ENCODE measurements at places on chromosomes 2 and 18. TPM values are rescaled to one million over a fixed set of nuclear protein-coding genes. Genes with fewer than 3 reads are reported as not detected.
A peak's percentile ranks its signal among the peaks of the same experiment; 100 is the strongest.

SETBP1 gene
- polyA plus RNA-seq: 3.7 TPM

DNA sequence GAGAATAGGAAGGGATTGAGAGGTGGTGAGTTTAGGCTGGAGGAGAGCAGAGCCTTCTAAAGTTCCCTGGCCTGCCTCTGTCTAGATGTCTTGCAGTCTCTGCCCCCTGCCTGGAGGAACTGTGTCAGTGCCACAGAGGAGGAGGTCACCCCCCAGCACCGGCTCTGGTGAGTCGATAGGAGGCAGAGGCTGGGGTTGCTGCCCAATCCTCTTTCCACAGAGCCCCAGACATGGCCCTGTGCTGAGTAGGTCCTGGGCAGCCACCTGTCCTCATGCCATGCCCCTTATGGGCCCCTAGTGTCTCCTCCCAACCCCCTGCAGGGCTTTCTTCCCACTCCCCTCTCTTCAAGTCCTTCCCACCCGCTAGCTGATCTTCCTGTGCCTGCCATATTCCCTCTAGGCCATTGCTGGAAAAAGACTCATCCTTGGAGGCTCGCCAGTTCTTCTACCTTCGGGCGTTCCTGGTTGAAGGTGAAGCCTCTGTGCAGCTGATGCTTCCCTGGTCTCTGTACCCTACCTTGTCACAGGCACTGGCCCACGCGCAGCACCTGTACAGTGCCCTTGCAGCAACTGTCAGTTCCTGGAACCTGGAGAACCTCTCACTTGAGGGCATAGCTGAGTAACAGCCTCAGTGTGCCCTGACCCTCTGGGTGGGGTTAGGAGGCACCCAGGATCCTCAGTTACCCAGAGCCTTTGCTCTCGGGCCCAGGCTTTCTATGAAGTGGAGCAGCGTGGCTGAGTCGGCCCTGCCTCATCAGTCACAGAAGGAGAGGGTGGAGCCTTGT, 13.2 kb upstream of the SLC4A3 start:
- peak; percentile 59 for DNase-seq

SATB2 gene
- polyA plus RNA-seq: 28.2 TPM

- DNase-seq: no peak
Measured at GRCh38 chr18:57234346-57234745, 87.5 kb downstream of the BOD1L2 start.

Data from sigmoid colon (tissue), 7 donors.